ENCODE measurements at places on chromosomes 5 and 9. TPM values are rescaled to one million over a fixed set of nuclear protein-coding genes. Genes with fewer than 3 reads are reported as not detected.

DNA sequence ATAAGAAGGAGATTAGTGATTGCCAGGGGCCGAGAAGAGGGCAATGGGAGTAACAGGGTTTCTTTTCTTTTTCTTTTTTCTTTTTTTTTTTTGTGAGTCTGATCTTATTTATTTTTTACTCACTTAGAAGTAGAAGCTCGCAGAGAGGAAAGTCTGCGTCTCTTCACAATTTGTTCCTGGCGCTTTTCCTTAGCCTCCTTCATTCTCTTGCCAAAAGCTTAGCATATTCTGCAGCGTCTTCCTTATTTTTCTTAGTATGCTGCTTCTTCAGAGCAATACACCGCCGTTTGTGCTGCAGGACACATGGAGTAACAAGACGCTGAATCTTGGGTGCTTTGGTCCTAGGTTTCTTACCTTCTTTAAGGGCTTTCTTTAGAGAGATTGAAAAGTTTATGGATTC, 30.3 kb upstream of the DENND4C start:
- no peak for DNase-seq

- no peak for DNase-seq
Observed at GRCh38 chr5:134130239-134130945, 15.9 kb downstream of the TCF7 start.

- DNase-seq, result no peak
Observed at GRCh38 chr5:168011096-168011495, 280.3 kb upstream of the WWC1 start.

- peak; percentile 60 for DNase-seq
Observed at GRCh38 chr9:34430843-34431437, 27.4 kb downstream of the FAM219A start.

GRCh38 chr5:163190784-163191183, 246.6 kb upstream of the CCNG1 start:
- no peak for DNase-seq

- no peak for DNase-seq
Observed at GRCh38 chr9:6681957-6682501, 36.5 kb upstream of the GLDC start.

- DNase-seq, result no peak
Observed at GRCh38 chr5:149256451-149256850, 15.2 kb upstream of the AFAP1L1 start.

DNA sequence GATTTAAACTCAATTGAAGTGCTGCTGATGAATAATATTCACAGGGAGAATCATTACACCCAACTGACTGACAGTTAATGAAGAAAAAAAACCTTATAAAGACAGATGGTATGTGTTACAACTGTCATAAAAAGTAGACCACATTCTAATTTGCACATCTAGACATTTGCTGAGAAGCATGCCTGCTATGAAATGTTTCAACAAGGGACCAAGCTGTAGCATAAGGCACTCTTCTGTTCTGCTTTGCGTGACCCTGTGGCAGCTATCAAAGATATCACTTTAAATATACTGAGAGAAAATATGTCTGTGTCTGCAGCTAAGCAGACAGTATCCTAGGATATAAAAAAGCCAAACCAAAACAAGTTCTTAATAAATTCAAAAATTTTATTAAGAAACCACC, 153.7 kb downstream of the TMEM232 start:
- no peak for DNase-seq

The LRRC19 gene
- total RNA-seq, result not detected

The ANKRD31 gene
- total RNA-seq, result 1.0 TPM

The IL13 gene
- not detected for total RNA-seq

The MATR3 gene
- total RNA-seq, result 259 TPM

The FAM221B gene
- 0.26 TPM for total RNA-seq

The KIF4B gene
- total RNA-seq, result not detected
